ENCODE measurements at places on chromosomes 11 and 22. TPM values are rescaled to one million over a fixed set of nuclear protein-coding genes. Genes with fewer than 3 reads are reported as not detected.

DNA sequence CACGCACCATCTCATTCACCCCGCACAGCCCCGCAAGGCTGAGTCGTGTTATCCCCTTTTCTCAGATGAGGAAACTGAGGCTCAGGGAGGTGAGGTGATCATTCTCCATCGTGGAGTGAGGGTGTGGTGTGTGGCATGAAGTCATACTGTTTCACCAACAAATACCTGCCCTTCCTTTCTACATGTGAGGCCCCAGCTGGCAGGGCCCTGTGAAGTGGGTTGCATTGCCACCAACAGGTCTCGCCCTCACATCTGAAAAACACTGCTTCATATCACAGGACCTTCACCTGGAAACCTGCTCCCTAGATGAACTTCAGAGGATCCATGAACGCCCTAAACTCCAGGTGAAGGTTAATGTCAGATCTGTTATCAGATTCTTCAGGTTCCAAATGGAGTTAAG, 4.3 kb downstream of the SSTR3 start:
- peaks cover under 1% of the 10 kb centered on the region for H3K36me3 ChIP-seq
- no peaks in the 10 kb centered on the region for H3K27me3 ChIP-seq
- no peak overlapping the region for H3K4me3 ChIP-seq
- H3K4me1 ChIP-seq: peaks cover 43% of the 10 kb centered on the region
- peak; percentile 39 for DNase-seq

DNA sequence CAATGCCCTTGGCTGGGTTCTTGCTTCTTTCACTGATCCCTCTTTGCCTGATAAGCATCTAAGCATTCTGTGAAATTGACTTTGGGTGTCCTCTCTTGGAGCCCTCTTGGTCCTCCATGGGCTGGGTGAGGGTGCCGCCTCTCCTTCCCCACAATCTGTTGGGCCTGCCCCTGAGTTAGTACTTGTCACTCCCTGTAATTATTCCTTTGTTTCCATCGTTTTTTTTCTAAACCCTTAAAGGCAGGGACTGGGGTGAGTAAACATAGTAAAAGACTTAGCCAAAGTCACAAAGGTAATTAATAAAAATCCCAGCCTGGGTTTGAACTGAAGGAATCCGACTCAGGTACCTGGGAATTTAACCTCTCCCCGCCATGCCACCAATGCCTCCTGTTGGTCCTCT, 188.1 kb downstream of the MYO18B start:
- no peaks in the 10 kb centered on the region for H3K36me3 ChIP-seq
- H3K27me3 ChIP-seq: peaks cover 9% of the 10 kb centered on the region
- no peaks in the 10 kb centered on the region for H3K4me1 ChIP-seq
- no peak overlapping the region for H3K27ac ChIP-seq
- H3K4me3 ChIP-seq: no peak overlapping the region

- no peaks in the 10 kb centered on the region for H3K4me1 ChIP-seq
- no peaks in the 10 kb centered on the region for H3K27me3 ChIP-seq
- DNase-seq: no peak
- H3K36me3 ChIP-seq: peaks cover 41% of the 10 kb centered on the region
Measured at GRCh38 chr11:108698844-108699642, 34.2 kb downstream of the DDX10 start.

GRCh38 chr22:44448271-44448830, 49.7 kb downstream of the RTL6 start:
- no peak overlapping the region for H3K27ac ChIP-seq
- H3K36me3 ChIP-seq: no peaks in the 10 kb centered on the region

Gene CREB3L1
- total RNA-seq: 0.19 TPM

Measured in activated CD4-positive, alpha-beta T cell treated with anti-CD3 and anti-CD28 coated beads for 36 hours (primary cell).